ENCODE measurements at places on chromosomes 12 and 14.

DNA sequence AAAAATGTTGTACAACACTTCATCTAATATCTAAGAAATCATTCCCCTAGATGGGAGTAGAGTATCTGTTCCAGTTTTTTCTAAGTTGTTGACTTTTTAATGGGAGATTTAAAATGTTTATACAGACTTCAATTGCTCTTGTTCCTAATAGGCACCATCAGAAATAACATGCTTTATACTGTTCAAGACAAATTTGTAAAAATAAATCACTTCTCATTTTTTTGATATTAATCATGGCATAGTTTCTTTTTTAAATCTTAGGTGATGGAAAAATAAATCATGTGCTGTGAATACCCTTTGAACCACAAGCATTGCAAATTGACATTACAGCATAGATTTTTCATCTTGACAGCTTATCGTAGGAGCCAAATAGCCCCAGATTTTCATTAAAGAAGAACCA lies 473.5 kb upstream of the MGAT4C start:
- no peak for DNase-seq

GRCh38 chr12:11795192-11795912 lies 145.9 kb downstream of the ETV6 start:
- no peak for DNase-seq

DNA sequence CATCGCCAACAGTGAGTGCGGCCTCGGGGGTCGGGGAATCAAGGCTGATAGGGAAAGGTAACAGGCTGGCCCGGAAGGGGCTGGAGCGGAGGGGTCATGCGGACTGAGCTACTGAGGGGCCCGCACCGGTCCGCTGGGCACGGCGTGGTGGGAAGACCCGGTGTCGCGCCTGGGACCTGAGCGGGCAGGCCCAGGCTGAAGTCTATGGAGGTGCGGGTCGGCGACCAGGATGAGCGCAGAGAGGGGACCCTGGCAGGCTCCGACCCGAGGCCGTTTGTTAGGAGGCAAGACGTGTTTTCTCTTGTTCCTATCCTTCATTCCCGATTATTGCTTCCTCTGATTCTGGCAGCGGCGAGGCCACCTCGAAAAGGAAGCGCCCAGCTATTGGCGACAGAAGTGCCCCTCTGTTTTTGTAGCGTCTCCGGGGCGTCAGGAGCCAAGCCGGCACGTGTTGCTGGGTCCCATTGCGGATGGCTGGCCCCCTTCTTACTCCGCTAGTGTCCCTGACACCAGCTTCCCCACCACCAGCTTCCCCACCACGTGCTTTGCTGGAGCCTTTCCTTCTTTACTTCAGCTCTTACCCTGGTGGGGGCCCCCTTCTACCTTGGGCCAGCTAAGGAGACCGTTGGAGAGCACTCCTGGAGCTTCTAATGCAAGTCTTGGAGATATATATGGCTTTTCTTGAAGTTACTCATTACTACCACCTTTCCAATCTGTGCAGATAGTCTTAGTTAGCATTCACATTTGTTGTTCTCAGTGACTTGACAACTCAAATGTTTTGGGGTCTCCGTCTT lies 653 bp downstream of the PA2G4 start:
- no peak for DNase-seq

DNA sequence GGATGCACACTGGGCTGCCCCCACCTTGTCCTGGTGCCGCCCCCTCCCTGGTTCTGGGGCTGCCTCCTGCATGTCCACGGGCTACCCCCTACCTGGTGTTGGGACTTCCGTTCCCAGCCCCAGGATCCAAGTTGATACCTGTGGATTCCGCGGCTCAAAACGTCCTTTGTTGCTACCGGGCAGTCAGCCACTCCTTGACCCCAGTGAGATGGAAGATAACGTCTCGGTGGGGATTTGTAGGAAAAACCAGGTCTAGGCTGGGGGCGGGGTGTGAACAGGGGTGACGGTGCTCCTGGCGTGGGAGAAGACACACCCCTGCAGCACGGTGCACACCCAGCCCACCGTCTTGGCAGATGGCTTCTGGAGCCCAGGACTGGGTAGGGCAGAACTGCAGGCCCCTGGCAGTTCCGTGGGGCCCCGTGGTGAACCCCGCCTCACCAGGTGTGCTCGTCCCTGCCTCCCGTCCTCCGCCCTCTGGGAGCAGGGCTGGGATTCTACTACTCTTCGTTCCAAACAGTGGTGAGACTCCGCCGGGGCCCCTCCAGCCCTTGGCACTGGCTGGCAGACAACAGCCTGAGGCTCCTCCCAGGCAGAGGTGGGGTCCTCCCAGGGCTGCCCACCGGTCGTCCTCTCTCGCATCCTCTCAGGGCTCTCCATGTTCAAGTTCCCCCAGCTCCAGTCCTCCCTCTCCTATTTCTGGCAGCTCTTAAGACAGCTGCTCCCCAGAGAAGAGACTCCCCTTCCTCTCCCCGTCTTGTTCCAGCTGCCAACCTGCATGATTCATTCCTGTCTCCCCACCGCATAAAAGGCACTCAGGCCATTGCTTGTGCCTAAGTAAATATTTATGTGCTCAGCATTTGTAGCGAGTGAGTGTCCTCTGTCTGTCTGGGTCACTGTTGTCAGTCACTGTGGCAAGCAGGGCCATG lies 75.5 kb downstream of the FBXL14 start:
- no peak for DNase-seq

GRCh38 chr14:57486767-57487379 lies 6.8 kb downstream of the CCDC198 start:
- no peak for DNase-seq
